ENCODE measurements at places on chromosomes 2 and 18.

GRCh38 chr2:182586426-182586825 is 129.6 kb upstream of the DNAJC10 start:
- no peak for DNase-seq

GRCh38 chr2:160114020-160114419 is 51.6 kb upstream of the PLA2R1 start:
- no peak for DNase-seq

DNA sequence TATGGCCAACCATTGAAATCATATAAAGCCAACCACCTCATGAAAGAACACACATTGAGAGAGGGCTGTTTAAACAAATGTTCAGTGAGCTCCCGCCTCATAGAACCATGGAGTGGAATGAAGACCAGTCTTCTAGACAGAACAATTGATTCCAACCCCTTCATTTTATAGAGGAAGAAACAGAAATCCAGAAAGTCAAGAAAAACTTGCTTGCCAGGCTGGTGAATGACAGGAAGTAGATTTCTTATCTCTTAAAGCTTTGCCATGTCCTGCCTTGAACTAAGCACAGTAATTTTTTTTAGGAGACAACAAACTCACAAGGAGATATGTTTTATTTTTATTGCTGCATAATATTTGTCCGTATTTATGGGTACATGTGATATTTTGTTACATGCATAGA is 16.5 kb upstream of the NRP2 start:
- no peak for DNase-seq

DNA sequence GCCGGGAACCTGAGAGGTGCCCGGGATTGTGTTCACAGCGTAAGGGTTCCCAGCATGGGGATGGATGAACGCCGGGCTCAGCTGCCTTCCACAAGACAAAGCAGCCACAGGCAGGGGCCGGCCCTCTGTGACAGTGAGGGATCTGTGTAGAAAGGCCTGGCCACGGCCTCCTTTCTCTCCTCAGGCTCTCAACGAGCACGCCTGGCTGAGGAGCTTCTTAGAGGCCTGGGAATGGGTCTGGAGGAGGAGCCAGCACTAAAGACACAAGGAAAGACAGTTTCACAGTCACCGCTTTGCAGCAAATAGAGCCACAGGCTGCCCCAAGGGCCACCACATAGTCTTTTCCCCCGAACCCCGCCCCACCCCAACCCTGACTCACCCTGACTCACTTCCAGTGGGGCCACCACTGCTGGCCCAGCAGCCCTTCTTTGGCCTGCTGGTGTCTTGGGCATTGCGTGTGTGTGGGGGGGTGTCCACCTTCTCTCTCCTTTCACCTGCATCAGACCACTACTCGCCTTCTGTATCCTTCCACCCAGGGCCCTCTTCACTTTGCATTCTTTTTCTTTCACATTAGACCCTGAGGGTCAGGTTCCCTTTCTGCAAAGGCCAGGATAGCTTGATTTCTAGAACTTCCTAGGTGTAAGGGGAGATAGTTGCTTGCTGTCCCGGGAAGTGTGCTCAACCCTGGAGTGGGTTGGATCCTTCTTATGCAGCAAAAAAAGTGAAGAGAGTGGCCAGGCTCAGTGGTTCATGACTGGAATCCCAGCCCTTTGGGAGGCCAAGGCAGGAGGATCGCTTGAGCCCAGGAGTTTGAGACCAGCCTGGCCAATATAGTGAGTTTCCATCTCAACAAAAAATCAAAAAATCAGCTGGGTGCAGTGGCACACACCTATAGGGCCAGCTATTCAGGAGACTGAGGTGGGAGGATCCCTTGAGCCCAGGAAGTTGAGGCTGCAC is 19.3 kb upstream of the HPCAL1 start:
- DNase-seq = no peak

DNA sequence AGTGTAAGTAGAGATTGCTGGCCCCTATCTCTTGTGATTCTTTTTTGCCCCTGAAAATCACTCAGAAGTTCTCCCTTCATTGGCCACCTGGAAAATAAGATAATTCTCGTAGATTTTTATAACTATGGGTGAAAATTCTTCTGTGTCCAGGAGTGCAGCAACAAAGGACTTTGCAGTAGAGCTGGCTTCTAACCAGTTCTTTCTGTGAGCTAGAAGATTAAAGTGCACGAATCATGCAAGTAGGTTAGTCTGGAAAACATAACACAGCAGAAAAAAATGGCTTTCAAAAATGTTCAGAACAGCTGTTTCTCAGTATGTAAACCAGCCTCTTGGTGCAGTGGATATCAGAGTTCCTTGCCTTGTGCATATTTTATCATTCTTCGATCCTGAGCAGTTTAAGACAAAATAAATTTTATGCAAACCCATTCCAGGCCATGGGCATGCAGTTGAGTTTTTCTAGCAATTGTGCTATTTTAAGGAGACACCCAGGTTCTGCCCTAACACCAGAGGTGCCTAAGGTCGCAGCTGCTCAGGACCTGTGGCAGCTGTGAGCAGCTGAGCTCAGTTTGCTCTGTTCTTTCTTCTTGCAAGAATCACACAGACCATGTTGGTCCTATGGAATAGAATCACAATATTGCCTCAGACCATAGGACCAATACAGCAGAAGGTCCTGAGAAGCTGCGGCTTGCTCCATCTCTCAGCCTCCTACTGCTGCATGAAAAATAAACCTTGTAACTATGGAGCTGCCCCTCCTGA is 80.9 kb upstream of the BCL2L11 start:
- no peak for DNase-seq

- DNase-seq = no peak
Measured at GRCh38 chr2:51717312-51717711, 685.4 kb upstream of the NRXN1 start.

DNA sequence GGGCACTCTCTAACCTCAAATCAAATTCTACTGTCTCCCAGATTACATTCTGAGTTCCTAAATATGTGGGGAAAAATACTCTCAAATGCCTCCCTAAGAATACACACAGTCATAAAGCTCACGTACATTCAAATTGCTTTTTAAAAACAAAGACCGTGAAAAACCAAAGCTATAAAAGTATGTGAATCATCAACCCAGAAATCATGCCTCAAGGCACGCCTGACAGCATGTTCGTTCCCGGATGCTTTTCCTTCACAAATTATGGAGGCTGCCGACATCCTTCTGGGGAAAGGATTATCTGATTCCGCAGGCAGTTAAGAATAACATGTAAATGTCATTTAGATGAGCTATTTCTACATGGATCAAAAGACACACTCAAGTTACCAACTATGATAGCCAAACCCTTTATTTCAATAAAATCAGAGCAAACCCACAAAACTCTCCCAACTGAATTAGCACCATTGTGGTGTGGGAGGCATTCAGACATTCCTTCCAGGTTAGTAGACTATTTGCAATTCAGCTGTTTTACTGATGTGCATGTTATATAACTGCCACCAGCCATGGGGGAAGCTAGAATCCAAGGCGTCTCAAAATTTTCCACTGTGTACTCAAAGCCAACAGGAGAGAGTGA is 398.2 kb upstream of the TRIB2 start:
- DNase-seq = no peak

DNA sequence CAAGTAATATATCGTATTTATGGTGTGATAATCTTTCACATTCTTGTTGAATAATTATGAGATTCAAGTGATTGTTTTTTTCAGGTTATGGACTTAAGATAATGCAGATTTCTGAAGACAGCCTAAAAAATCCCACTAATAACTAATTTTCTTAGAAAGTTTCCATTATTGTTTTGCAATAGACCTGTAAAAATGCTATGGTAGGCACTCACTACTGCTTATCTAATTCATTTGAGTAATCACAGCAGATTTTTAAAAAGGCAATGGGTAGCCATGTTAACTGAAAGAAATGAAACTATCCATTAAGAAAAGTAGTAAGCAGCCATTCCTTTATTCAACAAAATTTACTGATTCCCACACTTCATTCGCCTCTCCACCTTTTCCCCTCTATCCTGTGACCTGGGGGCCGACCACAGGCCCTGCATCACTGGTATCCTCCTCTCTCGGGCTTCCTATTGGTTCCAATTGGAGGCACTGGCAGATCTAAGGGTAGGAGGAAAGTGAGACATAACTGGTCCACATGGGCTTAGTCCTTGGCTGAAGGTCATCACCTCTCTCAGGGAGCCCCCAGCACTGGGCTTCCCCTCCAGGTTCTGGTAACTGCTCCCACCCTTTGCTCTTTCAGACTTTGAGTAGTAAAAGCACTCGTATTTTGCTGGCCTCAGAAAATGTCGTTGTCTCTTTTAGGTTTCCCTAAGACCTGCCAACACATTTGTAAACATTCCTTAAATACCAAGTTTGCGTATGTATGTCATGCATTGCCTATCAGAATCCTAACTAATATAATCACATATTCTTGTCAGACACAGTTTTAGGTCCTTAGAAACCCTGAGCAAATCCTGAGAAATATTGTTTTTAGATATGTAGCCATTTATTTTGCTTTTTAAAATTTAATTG is 18.5 kb downstream of the RBMS1 start:
- DNase-seq = no peak

DNA sequence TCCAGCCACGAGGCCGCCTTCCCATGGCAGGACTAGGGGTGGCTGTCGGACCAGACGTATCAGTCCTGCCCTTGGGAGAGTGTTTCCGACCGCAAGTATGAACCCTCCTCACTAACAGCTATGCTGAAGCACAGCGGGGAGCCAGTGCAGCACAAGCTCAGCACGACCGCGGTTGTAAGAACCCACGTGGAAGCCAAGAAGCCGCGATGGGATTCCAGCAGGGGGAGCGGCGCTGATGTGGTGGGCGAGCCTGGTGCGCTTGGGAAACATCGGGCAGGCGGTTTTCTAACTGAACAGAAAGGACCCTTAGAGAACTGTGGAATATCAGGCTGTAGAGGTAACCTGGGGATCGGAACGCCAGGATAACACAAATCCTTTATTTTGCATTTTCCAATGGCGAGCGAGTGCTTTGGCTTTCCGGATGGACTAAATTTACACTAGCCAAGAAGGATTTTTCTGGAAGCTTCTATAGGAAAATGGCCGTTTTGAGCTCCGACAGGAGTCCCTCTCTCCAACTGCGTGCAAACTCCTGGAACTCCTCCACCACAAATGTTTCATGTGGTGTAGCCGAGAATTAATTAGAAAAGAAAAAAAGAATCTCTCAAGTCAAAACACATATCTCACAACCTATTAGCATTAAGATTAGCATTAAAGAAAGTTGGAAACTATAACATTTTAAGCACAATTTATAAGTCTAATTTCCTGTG is 132.0 kb upstream of the MYCN start:
- DNase-seq = no peak

DNA sequence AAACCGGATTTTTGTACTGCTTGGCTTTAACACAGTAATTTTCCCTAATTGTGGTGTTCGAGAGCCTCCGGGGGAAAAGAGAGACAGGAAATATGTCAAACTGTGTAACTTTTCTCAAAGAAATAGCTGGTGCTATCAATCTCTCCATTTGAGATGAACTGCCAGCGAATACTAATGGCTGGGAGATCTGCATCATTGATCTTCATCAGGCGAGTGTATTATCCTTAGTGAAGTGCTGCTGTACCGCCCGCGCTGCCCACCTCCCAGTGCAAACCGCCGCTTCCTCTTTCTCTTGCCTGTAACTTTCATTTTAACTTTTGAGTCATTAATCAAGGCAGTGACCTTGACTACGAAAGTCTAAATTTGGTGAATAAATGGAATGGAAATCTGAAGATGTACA is 246.1 kb upstream of the ST6GAL2 start:
- DNase-seq = no peak

DNA sequence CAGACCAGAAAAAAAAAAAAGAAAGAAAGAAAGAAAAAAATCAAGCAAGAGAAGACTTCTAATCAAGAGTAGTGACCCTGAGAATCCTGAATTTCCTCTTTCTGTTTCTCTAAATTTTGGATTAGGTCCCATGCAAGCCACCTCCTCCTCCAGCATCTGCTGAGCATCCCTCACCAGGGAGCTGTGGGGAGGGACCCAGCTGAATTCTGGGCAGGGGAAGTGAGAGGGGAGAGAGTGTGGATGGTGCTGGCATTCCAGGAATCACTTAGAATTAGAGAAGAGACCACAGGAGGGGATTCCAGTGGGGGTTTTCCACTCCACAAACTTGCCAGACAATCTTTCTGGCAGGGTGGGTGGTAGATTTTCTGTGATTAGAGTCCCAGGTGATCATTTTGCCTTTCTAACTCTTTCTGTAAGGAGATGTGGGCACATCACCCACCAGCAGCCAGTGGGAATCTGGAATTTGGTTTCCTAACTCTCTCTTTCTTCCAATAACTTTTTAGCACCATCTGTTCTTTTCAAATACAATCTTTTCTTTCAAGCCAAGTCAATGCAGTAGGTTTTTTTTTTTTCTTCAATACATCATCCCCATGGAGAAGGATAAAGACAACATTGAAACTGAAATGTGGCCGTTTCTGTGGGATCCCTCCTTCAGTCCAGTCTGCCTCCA is 279.2 kb downstream of the CLIP4 start:
- no peak for DNase-seq

DNA sequence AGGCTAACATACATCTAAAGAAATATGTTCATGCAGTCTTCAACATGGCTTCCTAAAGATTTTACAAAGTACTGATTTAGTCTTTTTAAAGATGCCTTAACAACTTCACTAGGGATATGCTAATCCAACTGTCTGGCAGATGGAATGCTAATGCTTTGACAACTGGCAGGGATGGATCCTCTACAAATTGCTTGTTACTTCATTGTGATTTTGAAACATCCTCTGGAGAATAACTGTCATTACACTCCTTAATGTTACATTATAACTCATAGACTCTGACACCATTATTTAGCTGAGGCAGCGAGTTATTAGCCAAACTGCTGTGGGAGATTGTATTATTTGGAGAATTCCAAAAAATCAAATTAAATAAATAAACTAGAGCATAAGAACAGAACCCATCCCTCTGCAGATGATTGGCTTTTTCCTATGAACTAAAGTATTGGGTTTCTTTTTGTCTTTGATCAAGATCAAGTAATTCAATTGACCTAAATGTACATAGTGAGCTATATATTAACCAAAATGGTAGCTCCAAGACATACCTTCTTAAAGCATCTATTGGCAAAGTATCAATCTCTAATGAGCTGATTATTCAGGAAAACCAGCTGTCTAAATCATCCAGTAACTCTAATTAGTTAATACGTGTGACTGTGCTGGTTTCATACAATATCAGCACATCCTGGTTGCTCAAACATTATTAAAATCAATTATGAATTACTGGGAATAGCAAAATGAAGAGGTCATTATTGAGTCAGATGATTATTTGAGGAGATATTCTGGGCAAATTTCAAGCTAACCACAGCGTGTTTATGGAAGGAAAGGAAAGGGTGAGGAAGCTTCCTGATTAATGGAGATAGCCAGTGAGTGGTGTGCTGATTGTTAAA is 321.3 kb upstream of the TFPI start:
- no peak for DNase-seq

GRCh38 chr2:156908825-156909224 is 348.7 kb upstream of the GALNT5 start:
- DNase-seq = no peak

GRCh38 chr2:10873171-10873570 is 38.6 kb upstream of the KCNF1 start:
- no peak for DNase-seq

DNA sequence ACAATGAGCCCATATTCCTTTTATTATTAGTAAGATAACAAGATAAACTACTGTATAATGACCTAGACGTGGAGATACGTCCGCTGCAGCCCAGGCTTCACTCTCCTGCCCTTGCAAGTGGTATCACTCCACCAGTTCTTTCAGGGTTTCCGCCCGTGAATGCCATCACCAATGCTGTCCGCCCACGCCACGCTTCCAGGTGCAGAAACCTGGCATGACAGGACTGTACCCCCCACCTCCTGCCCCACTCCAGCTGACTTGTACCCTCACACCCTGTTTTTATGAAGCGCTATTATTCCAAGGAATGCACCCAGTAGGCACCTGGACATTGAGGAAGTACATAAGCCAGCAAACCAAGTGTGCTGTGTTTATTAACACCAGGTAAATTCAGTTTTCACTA is 79.8 kb downstream of the MYT1L start:
- DNase-seq = no peak
